ENCODE measurements at places on chromosomes 1 and 21.

- no peak for DNase-seq
Measured at GRCh38 chr1:16111771-16112595, 38.5 kb upstream of the FAM131C start.

DNA sequence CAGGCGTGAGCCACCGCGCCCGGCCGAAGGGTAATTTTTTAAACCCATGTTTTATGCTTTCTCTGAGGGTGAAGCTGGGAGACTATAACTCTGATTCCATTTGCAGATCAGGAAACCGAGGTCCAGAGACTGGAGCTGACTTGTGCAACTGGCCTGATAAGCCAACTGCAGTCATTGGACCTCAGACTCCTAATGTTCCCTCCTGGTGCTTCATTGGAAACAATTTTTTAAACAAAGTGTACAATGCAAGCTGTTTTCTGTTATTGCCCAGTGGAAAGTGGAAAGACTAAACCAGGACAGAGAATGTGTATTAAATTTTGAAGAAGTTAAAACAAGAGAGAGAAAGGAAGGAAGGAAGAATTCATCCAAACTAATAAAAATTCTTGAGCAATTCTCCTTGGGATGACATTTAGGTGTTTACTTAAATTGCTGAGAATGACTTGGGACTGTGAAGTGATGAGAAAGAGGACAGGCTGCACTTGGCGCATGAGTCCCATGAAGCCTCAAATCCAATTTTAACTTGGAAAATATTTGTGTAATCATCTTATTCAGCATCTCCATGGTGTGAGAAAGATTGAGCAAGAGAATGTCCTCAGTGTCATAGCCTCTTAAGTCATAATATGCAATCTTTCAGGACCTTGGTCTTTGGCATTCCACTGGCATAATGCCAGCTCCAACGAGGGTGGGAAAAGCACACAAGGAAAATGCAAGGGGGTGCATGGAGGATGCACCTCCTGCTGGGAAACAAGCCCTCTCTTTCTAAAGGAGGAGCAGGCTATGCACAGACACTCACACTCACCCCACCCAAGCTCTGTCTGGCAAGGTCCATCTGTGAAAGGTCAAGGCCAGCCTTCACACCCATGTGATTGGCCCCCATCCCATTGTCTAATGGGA is 342.0 kb downstream of the SIPA1L2 start:
- no peak for DNase-seq

DNA sequence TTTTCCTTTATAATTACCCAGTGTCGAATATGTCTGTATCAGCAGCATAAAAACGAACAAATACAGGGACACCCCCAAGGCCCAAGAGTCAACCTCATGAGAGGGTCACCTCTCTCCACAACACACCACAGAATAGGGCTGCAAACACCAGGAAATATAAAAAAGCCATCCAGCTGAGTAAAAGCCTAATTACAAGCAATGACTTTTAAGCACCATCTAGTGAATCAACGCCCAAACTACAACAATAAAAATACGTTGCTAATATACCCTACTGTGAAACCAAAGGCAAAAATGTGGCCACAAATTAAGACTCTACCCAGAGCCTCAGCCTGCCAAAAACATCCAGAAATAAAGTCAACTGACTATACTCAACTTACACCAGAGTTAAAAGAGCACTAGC is 817.9 kb upstream of the NEGR1 start:
- no peak for DNase-seq

DNA sequence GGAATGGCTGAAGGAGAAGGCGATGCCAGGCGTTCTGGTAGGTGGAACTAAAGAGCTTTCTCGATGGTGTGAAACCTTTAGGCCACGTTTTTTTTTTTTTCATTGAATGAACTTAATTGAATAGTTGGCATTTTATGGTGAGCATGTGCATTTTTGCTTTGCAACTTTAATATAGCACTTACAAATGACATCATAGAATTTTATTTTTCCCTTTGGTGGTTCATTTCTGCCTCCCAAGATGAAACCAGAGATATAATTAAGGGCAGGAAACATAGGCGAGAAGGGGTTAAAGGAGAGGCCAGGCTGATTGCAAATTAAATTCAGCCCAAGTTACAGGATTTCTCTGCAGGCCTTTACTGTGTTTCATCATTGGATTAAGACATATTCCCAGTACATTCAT is 85.5 kb upstream of the L1TD1 start:
- DNase-seq = no peak

- no peak for DNase-seq
Measured at GRCh38 chr1:86687595-86687994, 16.8 kb upstream of the SH3GLB1 start.

- no peak for DNase-seq
Measured at GRCh38 chr1:93961906-93962305, 52.7 kb upstream of the GCLM start.

DNA sequence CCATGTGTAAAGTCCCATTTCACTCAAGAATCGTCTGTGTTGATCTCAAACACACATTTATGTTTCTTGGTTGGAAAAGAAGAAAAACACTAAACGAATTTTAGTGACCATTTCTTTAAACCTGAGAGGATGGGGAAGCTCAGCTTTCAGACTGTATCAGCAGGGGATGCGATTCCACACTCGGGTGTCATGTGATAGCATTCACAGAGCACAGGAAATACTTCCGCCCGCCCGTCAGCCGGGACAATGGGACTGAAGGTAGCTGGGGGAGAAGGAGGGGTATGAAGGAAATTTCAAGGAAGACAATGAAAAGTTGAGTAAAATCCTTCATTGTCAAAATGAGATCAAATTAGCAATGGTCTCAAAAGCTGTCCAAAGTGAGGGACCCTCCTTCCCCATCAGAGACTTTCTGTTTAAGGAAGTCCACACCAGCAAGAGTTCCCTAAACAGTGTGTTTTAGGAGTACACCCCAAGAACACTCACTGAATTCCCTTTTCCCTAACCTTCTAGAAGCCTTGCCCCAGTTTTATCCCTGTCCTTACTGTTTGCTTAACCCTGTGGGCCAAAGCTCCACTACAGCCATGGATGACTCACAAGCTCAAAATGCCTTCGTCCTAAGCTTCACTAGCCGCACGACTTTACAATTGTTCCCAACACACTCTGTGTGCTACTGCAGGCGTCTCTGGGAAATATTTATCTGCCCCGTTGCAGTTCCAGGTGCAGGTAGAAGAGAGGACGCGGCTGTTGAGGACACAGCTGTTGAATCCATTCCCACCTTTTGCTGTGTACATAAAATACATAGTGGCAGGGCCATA is 51.4 kb upstream of the SIM2 start:
- peak; percentile 40 for DNase-seq

- no peak for DNase-seq
Measured at GRCh38 chr1:221555689-221556433, 186.0 kb downstream of the DUSP10 start.

GRCh38 chr21:22965455-22966135 is 1967.4 kb downstream of the NCAM2 start:
- peak; percentile 10 for DNase-seq

DNA sequence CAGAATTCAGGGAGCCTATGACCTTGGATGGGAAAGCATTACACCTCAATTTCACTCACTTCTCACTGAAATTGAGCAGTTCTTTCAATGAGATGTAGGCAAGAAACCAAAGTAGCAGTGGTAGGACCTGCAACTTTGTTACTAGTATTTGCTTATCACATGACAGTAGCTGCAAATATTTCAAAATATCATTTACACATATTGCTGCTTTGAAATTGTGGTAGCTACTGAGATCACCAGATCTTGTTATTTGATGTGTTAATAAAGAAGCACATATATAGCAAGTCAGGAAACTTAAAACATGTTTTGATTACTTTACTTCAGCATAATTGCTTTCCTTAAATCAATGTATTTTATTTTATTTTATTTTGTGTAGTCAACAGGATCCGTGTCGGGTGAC is 12.9 kb downstream of the LDLRAD2 start:
- no peak for DNase-seq

DNA sequence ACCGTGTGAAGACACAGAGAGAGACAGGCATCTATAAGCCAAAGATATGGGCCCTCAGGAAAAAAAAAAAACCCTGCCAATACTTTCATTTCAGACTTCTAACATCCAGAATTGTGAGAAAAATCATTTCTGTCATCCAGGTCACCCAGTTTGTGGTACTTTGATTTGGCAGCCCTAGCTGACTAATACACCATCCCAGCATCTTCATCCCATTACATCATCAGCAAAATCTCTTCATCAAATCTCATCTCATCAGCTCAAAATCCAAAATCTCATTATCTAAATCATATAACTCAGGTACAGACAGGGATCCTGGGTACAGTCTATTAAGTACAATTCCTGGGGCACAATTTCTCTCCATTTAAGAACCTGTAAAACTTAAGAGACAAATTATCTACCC is 51.9 kb upstream of the GJA8 start:
- DNase-seq = no peak

DNA sequence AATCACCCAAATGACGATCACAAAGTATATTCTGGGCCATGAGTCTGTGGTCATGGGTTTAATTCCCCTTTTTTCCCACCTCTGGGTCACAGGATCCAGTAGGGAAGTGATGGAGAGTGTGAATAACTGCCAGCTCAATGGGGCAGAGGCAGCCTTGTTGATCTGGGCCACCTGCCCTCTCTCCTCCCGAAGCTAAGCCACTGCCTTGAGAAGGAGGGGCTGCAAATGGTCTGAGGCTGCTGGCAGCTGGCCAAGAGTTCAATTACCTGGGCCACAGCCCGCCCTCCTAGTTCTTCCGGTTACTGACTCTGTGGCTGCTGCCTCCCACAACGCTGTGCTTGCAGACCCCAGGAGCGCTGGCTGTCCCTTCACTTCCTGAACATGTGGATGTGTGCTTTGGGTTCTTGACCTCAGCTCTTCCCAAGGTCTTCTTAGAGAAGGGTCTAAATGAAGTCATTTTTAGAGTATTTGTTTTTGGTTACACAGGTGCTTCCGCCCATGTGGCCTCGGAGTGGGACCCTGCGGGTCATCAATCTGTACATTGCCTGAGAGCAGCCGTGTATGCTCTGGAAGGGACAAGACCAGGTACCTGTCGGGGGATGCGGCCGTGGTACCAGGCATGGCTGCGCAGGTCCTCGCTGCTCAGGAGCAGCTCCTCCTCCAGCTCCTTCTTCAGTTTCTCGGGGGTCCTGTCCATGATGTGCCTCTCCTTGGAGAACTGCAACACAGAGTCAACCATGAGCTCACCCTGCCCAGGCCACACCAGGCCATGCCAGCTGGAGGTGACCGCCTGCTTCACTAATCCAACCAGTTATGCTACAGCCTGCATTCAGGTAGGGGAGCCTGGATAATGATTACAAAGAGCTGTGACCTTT is 89.7 kb downstream of the BCAR3 start:
- no peak for DNase-seq

DNA sequence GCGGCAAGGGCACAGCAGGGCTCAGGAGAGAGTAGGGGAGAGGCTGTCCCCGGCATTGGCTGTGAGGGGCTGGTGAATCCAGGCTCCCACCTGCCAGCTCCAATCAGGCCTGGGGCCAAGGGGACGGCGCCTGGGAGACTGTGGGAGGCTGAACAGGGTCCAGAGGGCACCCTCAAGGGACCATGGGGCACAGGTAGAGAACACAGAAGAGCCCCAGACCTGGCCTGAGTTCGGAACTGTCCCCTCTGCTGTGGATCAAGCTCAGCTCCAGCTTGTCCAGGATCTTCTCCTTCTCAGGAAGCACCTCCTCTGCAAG is 67.0 kb downstream of the KCNAB2 start:
- no peak for DNase-seq

All from HTR-8/SVneo (cell line).